ENCODE measurements at places on chromosomes 3 and 15.

DNA sequence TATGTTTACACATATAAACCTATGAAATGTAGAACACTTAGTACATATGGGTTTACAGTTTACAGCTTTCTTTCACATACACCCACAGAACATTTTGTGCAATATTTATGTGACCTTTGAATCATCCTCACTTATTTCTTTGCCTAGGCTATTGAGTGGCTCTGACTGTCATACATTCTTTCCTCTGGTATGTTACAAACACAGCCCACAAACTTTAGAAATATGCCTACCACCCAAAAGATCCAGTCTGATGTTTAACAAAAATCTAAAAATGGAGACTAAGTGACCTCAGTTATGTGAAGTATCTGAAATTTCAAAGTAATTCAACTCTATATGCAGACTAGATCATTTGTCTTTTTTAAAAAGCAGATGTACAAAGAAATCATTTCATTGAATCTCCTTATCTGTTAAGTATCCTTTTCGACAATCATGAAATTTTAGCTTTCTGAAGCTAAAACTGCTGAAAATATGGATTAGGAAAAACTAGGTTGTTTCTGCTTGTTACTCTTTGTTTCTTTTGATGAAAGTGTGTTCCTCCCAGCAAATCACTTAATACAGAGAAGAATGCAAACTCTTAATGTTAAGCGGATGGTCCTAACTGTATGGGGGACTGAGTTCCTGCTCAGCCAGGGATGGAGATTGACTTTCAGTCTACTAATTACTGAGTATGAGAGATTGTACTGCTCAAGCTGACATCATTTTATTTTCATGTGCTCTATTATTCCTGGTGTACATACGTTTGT lies 27.7 kb downstream of the CCDC54 start:
- peak; percentile 61 for DNase-seq

DNA sequence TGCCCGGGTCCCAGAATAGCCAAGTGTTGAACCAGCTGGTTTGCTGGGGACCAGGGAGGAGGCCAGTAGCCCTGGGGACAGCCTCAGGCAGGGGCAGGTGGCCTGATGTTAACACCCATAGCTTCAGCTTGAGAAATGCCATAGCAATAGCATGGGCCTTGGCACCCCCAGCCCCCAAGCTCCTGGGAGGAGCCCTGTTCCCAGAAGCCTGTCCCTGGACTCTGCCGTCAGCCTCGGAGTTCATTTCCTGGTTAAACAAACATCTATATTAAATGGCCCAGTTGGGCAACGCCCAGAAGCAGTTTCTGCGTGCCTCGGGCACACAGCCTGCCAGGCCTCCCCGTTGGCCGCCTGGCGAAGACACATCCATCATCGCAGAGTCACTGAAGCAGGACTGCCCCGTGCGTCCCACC lies 58.2 kb downstream of the FGD5 start:
- peak; percentile 34 for DNase-seq

DNA sequence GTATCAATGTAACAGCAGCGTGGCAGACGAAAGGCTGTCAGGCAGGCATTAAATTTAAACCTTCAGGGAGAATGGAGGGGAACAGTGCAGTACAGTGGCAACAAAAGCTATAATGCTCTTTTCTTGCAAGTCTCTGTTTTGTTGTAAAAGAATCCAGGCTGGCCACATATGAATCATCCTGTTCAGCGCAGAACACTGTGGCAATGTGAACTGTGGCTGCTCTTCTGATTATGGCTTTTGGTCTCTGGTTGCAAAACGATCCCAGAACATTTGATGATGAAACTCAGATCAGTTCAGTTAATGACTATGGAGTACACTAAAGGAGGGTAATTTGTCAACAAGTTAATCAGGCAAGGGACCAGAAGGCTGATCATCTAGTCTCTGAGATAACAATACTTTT lies 219.7 kb upstream of the SGO1 start:
- DNase-seq: no peak

GRCh38 chr15:63473007-63473748 lies 31.2 kb upstream of the USP3 start:
- no peak for DNase-seq

DNA sequence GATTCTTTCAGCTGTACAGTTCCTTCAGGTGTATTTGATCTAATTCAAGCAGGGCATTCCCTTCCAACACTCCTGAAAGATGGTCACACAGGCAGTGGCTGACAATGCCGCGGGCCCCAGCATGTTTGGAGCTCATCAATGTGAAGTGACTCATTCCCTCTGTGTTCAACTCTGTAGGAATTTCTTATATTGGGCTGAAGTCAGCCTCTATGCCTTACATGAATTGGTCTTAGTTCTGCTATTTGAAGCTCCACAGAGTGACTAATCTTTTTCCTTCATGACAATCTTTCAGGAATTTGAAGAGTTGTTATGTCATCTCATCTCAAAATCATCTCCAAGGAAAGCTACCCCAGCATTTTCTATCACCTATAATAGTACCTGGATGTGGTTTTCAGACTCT lies 142.5 kb upstream of the C2CD4B start:
- DNase-seq: peak; percentile 36

GRCh38 chr3:29312960-29313452 lies 32.1 kb downstream of the RBMS3 start:
- DNase-seq: no peak

DNA sequence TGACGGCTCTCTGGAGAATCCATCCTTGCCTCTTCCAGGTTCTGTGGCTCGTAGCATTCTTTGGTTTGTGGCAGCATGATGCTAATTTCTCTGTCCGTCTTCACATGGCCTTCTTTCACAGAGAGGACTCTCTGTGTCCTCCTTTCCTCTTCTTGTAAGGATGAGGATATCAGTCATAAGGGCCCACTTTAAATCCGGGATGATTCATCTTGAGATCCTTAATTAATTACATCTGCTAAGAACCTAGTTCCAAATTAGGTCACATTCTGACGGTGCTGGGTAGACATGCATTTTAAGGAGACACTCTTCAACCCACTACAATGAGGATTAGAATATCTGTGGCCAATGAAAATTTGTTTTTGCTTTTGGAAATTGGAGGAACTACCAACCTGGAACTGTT lies 15.7 kb upstream of the GXYLT2 start:
- peak; percentile 46 for DNase-seq

DNA sequence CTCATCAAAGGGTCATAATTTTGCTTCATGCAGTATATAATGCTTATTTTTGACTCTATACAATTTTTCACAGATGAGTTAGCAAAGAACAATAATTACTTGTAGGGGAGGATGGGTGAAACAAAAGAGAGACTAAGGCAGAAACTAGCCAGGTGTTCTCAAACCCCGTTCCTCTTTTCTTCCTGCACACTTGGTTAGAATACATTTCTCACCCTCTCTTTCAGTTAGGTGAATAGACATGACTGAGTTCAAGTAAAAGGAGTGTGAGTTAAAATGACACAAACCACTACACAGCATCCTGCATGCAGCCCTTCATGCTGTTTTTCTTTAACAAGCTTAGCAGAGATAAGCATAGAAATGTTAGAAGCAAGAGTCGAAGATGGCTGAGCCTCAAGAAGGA lies 922.2 kb downstream of the TBL1XR1 start:
- no peak for DNase-seq

DNA sequence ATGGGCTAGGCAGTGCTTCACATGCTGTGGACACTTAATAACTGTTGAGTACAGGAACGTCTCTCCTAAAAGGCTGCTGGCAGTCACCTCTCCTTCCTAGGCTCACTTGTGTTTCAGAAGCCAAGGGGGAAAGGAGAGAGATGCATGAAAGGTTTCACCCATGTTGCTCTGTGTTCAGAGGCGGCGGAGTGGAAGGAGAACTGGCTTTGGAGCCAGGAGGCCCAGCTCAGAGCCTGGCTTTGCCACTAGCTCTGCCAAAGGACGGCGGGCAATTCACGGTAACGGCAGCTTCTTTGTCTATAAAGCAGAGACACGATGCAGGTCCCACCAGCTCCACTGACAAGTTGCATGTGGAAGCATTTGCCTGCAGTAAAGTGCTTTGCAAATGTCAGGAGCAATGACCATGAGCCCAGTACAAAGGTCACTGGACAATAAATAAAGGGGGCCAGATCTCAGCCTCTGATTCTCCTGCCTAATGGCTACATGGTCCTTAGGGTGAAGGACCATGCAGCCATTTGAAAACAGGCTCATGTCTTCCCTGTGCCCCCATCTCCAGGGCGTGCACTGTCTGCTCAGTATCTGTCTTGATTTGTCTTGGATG lies 171.7 kb upstream of the TLE3 start:
- no peak for DNase-seq

All from AG08396 (cell line).